ENCODE measurements at places on chromosomes 11 and 22.

GRCh38 chr22:29080106-29080975 lies 7.5 kb downstream of the KREMEN1 start:
- DNase-seq: no peak

DNA sequence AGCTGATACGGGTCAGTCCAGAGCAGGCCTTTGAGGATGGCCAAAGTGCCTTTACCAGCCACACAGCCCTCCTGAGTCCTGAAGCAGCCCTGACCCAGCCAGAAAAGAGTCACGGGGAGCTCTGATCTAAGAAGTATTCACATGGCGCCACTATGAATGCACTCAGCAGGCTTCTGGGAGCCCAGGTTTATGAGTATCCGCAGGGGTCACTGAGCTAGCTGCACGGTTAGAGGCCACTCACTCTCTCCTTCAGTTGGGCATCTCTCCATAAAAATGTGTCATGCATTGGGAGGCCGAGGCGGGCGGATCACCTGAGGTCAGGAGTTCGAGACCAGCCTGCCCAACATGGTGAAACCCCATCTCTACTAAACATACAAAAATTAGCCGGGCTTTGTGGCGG lies 10.3 kb downstream of the KIAA1671 start:
- no peak for DNase-seq

DNA sequence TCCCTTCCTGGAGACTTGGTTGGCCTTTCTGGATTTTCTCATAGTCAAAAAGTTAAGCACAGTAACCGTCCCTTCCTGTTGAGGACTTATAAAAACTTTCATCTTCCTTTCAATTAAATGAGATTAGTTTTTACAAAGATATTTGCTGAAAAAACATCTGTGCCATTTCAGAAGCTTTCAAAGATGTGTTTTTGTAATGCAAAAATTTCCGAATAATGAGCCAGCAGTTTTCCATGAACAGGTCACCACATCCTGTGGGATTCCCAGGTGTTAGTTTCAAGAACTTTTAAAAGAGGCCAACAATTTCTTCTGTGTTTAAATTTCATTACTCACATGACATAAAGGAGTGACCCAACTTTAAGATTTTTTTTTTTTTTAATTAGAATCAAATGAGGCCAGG lies 18.0 kb downstream of the NUP50 start:
- DNase-seq: no peak

GRCh38 chr11:37500425-37500824 lies 902.4 kb upstream of the RAG2 start:
- DNase-seq: no peak

- DNase-seq: no peak
Observed at GRCh38 chr22:37519268-37520195, at the start of gene CARD10. TSS of gene CARD10 (minus strand) at chr22:37519415. CDS start at chr22:37519200, 215 bp downstream.

DNA sequence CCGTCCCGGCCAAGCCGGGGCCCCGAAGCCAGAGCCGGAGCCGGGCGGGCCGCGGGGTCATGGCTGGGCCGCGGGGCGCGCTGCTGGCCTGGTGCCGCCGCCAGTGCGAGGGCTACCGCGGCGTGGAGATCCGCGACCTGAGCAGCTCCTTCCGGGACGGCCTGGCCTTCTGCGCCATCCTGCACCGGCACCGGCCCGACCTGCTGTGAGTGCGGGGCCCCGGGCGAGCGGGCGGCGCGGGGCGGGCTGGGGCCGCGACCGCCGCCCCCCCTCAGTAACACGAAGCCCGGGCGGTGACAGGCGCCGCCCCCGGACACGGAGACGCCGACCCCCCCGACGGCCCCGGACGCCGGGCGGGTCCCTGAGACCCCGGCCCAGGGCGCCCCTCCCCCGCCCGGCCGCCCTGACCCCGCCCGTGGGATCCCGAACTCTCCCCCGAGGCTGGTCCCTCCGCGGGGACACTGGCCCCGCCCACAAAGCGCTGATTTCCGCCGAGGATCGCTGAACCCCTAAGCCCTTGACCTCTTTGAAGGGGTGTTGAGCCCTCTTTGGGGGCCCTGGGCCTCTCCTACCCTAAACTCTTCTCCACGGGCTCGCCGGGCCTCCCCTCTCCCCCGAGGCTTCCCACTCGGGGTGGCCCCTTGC lies 389 bp downstream of the MICALL1 start:
- peak; percentile 32 for DNase-seq

- DNase-seq: no peak
Observed at GRCh38 chr11:890794-891540, 19.6 kb downstream of the CHID1 start.

- peak; percentile 11 for DNase-seq
Observed at GRCh38 chr11:86288776-86289507, 13.1 kb upstream of the HIKESHI start.

DNA sequence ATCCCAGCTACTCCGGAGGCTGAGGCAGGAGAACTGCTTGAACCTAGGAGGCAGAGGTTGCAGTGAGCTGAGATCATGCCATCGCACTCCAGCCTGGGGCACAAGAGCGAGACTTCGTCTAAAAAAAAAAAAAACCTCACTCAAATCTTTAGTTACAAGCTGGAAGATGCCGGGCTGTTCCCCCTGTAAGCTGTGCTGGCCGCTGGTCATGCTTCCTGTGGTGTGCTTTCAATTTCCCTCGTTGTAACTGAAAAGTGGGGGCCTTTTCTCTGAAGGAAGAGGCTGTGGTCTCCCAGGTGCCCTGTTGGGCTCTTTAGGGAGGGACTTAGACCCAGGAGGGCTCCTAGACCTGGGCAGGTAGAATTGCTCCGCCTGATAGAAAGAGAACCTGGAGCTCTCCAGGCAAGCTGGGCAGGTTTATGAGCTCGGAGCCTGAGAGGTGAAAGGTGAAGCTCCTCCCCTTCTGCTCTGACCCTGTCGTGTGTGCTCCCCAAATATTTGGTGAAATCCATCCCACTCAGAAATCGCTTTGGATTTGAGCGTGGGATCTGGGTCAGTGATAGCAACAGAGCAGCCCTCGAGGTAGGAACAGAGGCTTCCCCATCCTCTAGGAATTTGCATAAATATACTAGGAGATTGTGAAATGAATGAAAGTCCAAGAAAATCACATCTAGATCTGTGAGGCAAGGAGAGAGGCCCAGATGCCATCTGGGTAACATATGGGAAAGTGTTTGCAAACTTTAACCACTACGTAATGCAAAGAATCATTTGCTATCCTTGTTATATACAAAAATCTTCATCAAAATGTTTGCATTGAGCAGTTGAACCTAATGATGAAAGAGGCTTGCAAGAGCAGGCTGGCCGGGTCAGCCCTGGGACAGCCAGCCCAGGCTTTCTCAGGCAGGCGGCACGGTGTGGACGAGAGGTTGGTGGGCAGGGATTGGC lies 154.3 kb downstream of the FBXO7 start:
- DNase-seq: no peak

- no peak for DNase-seq
Observed at GRCh38 chr11:105111145-105111944, 28.2 kb downstream of the CARD18 start.

DNA sequence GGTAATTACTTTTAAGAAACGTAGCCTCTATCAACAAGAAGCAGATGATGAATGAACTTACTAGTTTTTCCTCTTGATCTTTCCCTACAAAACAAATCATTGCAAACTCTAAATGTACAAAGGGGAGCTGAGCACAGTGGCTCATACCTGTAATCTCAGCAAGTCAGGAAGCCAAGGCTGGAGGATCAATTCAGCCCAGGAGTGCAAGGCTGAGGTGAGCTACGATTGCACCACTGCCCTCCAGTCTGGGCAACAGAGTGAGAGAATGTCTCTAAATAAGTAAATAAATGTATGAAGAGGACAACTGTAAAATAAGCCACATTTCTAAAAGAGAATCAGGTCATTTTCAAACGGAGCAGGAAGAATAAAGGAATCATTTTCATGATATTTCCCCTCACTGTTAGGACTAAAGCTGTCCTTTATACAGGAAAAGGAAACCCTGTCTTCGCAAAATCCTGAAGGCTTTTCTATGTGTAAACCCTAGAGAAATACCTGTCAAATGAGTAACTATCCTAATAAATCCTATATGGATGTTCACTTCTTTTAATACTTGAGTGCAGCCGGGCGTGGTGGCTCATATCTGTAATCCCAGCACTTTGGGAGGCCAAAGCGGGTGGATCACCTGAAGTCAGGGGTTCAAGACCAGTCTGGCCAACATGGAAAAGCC lies 41.2 kb downstream of the RRAS2 start:
- DNase-seq: no peak

- no peak for DNase-seq
Observed at GRCh38 chr11:22461626-22462025, 123.4 kb downstream of the SLC17A6 start.

GRCh38 chr22:49212002-49212401 lies 615.7 kb downstream of the BRD1 start:
- DNase-seq: no peak

DNA sequence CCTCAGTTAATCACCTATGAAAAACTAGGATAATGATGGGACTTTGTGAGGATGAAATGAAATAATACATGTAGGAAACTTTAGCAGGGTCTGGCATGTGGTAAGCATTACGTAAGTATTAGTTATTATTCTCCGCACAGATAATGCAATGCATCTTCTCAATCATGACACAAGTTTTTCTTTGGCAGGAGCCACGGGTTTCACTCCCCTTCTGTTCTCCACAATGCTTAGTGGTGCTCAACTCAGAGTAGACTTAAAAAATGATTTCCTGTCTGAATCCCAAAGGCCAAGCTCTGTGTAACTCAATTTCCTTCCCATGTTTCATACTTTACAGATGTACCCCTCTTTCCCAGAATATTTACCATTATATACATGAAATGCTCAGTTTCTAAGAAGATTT lies 82.9 kb downstream of the CCDC34 start:
- no peak for DNase-seq

- DNase-seq: no peak
Observed at GRCh38 chr11:15493921-15494620, 379.3 kb downstream of the INSC start.

DNA sequence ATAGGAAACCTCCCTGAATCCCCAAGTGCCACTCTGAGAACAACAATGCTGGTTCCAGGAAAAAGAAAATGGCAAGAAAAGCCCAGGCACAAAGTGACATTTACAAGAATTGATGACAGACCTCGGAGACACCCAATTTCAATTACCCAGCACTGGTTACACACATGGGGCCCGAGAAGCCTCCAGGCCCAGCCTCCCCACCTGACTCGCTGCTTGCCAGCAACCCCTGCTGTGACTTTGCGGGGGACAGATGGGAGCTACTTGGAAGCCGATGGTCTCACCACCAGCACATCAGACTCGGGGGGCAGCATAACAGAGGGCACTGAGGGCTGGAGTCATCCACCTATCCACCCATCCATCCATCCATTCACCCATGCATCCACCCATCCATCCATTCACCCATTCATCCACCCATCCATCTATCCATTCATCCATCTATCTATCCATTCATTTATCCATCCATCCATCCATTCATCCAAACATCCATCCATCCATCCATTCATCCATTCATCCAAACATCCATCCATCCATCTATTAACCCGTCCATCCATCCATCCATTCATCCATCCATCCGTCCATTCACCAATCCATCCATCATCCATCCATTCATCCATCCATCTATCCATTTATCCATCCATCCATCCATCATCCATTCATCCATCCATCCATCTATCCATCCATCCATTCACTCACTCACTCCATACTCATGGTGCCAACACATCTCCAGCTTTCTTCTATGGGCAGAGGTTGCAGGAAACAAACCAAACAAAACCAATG lies 567.6 kb downstream of the BRD1 start:
- DNase-seq: no peak

Measured in natural killer cell (primary cell).